ENCODE measurements at places on chromosomes 5 and 9.
A peak's percentile ranks its signal among the peaks of the same experiment; 100 is the strongest.

DNA sequence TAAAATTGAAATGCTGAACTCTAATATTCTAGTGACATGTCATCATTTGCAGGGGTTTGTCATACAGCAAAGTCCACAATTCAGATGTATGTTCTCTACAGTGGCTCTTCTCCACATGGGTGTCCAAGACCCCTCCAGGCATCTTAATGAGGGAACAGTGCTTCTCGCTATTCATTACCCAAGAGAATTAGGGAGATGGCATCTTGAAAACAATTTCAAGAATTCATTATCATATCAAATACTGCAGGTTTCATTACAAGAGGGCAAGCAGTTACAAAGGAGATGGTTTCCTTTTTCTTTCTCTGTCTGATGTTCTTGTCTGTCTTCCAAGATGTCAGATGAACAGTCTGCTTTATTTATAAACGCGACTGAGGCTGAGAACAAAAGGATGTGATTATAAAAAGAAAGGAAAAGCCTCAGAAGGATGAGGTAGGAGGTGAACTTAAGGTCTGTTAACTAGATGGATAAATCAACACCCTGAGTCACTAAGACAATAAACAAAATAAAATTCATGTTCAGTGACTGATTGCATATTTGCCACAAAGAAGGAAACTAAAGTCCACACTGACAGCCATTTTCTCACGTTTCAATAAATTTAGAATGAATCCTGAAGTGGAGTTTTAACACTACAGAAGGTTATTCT lies 326.7 kb upstream of the EFNA5 start:
- DNase-seq = no peak

GRCh38 chr9:118961857-118962256 lies 407.4 kb downstream of the BRINP1 start:
- no peak for DNase-seq

GRCh38 chr5:68419637-68420452 lies 204.3 kb downstream of the PIK3R1 start:
- no peak for DNase-seq

DNA sequence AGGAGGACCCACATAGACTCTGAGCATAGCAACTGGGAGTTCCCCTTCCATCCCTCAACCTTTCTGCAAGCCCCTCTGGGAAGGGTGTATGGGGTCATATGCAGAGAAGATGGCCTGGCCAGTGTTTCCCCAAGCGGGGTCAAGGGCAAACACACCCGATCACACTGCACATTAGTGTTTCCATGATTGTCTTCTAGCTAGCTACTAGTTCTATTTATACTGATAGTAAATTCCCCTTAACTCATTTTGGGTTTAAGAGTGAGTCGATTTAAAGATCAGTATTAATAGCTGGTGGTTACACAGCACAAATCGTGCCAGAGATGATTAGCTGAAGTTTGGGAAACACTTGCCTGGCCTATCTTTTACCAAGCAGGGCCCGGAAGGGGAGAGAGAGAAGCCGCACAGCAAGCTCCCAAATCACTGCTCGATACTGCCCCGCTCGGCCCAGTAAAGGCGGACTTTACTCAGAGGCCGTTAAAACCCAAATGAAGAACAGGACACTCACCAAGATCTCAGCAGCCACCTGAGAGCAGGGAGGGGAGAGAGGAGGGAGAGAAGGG lies 29.4 kb upstream of the TNIP1 start:
- no peak for DNase-seq

DNA sequence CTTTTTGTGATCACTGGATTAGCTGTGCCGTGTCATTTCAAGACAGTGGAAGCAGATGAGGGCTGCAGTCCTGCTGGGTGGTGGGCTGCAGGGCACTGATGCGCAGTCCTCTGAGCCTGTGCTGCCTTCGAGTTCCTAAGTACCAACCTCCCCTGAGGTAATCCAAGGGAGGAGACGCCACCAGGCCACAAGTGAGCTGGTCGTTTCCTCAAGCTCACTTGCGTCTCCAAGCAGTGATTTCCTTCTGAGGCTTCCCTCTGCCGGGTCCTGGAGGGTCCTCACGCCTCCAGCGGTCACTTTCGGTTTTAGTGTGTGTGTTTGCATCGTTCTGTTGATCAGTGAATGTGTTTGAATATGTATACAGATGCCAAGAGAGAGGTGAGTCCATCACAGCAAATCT lies 115.7 kb downstream of the TRIO start:
- no peak for DNase-seq

- DNase-seq = no peak
Measured at GRCh38 chr9:31325778-31326177, 1058.7 kb upstream of the ACO1 start.

GRCh38 chr5:115487756-115488155 lies 56.8 kb downstream of the FEM1C start:
- DNase-seq = no peak

GRCh38 chr9:83444110-83444509 lies 94.1 kb downstream of the FRMD3 start:
- DNase-seq = no peak

DNA sequence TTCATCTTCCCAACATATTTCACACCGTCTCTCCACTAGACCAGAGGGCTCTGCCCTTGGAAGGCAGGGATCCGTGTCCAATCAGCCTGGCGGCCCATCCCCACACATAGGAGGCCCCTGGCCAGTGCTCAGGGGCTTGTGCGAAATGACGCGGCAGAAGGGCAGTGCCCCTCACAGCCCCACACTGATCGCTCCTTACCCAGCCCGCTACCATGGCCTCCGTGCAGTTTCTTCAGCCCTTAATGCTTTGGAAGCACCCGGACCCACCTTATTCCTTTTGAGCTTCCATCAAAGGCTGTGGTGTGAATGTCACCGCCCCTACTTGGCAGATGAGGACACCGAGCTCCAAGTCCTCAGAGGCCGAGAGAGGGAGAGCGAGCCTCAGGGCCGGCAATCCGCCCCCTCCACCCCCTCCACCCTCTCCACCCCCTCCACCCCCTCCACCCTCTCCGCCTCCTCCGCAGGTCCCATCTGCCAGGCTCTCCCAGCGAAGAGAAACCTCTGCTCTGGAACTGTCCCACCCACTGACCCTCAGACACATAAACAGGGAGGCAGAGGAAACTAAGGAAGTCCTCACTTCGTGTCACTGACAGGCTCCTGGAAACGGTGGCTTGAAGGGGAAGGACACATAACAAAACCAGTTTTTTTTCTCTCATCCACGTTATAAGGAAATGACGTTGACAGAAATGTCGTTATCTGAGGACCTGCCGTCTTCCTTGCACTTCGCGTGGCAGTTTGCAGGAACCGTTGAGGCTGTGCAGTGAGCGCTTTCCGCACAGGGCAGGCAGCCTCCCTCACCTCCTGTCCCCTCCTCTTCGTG lies 13.9 kb downstream of the QSOX2 start:
- no peak for DNase-seq

DNA sequence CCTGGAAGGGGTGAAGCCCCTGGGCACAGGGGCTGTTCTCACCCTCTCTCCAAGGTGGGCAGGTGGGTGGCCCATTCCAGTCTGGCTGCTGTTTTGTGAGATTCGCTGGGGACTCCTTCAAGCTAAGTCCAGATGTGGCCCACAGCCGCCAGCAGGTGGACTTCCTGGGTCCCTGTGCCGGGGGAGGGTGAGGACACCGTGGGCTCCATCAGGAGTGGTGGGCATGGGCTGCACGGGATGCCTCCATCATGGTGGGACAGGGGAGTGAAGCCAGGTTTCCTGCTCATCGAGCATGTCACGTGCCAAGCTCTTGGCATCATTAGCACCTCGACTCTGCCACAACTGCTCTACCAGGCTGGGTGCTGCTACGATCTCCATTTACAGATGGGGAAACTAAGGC lies 1.8 kb downstream of the NCS1 start:
- no peak for DNase-seq

- no peak for DNase-seq
Measured at GRCh38 chr5:1819458-1819857, 18.3 kb downstream of the NDUFS6 start.

DNA sequence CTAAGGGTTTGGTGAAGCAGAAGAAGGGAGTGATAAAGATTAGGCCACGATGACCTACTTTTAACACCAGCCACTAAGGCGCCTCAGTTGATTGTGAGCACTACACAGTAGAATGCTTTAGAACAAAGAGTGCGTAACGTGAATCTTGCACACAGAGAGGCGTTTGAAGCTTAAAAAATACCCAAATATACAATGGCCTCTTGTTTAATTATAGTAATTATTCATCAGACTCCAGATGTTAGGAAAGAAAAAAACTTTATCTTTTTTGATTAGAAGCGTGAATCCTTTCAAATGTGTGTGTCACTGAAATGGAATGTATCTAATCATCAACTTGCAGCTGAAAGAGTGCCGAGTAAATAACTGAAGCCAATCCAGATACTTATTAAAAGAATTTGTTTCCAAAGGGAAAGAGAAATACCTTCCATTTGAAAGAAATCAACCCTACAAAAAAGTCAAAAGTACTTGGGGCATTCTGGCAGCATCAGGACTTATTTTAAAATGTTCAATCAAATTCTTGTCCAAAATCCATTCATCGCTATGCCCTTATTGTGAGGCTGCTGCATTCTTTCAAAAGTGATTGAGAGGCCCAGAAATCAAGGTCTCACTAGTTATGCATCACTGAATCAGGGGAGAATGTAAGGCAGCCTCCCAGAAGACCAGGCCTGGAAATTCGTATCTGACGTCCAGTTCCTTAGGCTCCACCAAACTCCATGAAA lies 337.5 kb downstream of the ZNF608 start:
- DNase-seq = no peak

DNA sequence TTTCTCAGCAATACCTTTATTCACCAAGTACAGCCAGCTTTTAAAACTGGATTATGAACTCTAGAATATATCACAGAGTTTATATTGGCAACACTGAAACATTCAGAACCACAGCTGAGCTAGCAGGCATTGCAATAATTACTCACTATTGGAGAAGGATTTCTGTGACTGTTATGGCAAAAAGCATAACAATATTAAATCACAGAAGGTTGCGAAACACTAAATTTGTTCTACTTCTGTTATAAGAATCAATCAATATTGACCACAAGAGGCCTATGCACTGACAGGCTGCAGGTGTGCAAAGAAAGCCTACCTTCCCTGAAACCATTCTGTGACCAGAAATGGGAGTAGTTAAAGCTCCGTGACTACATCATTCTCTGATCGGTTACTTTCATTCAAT lies 59.2 kb downstream of the AP3B1 start:
- DNase-seq = no peak

GRCh38 chr9:25427898-25428297 lies 250.3 kb downstream of the TUSC1 start:
- DNase-seq = no peak

DNA sequence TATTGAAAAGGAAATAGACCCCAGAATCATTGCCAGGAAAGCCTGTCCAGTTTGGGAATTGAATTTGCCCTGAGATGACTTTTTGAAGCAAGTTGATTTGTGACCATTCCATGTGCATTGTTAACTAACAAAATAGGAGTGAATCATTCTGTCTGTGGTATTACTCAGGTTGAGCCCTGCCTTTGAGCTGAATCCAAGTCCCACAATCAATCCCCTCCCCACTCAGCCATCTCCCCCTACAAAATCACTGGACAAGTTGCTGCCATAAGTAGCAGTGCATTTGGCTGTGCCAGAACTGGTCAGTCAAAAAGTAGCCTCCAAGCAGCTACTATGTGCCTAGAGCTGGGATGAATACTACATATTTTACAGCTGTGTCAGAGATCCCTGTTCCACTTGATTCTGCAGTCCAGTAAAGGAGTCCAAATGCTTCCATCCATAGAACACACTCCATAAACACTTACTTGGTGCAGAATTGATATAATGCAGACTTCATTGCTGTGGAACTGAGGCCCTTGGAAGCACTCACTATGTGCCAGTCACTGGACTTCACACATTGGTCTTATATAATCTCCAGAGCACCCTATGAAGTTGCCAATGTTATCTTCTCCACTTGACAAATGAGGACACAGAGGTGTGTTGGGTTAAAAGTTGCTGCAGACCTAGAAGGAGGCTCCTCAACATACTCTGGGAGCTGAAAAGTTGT lies 96.1 kb downstream of the ZNF462 start:
- DNase-seq = no peak

DNA sequence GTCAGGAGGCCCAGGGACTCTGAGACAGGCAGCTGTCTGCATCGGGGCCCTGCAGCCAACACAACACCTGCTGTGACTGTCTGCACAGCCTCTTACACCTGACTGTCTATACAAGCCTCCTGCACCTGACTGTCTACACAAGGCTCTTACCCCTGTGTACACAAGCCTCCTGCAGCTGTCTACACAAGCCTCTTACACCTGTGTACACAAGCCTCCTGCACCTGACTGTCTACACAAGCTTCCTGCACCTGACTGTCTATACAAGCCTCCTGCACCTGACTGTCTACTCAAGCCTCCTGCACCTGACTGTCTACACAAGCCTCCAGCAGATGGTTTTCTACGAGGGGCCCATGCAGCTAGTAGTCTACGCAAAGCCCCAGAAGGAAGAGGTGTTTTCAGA lies 18.6 kb downstream of the IRX2 start:
- peak; percentile 46 for DNase-seq

GRCh38 chr5:174571662-174572397 lies 152.6 kb upstream of the MSX2 start:
- DNase-seq = no peak

GRCh38 chr5:126808521-126808988 lies 31.6 kb downstream of the LMNB1 start:
- no peak for DNase-seq

- DNase-seq = no peak
Measured at GRCh38 chr9:29214690-29215253, 1641.5 kb upstream of the C9orf72 start.

All from NCI-H1105 (cell line).